NCI-H345 (cell line): ENCODE measurements at places on chromosomes 7 and 10.

DNA sequence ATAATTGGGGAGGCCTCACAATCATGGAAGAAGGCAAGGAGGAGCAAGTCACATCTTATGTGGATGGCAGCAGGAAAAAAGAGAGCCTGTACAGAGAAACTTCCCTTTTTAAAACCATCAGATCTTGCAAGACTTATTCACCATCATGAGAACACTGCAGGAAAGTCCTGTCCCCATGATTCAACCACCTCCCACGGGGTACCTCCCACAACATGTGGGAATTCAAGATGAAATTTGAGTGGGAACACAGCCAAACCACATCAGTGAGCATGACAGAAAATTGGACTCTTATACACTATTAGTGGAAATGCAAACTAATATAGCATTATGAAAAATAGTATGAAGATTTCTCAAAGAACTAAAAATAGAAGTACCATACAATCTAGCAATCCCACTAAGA lies 271.2 kb downstream of the MAGI2 start:
- no peak for DNase-seq

GRCh38 chr10:46255801-46256747 lies 30.7 kb upstream of the ANTXRL start:
- no peak for DNase-seq

GRCh38 chr10:133016493-133017202 lies 71.1 kb upstream of the ADGRA1 start:
- no peak for DNase-seq

DNA sequence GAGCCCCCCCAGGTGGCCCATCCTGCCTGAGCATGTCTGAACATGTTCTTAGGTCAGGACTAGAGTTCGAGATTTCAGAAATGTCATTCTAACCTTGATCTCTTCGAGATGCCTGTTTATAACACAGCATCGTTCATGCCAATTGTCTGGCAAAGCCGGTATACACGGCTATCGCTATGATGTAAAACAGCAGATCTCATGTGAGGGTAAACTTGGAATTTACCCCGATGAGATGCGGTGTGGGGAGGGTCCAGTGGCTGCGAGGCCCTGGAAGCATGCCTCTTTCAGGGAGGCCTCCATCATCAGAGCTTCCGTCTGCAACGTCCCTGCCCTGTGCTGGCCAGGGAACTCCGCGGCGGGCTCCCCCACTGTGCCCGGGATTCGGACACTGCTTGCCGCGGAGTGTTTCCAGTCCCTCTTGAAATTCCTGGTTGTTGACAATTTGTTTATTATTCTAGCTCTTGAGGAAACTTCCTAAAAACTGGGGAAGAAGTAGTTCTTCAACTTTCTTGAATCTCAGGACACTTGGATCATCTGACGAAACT lies 168.6 kb upstream of the RHEB start:
- no peak for DNase-seq

- peak; percentile 98 for DNase-seq
Observed at GRCh38 chr7:141737836-141738591, at the start of gene SSBP1. SSBP1 (plus strand) TSS chr7:141738358; CDS start chr7:141739167, 809 bp downstream.

DNA sequence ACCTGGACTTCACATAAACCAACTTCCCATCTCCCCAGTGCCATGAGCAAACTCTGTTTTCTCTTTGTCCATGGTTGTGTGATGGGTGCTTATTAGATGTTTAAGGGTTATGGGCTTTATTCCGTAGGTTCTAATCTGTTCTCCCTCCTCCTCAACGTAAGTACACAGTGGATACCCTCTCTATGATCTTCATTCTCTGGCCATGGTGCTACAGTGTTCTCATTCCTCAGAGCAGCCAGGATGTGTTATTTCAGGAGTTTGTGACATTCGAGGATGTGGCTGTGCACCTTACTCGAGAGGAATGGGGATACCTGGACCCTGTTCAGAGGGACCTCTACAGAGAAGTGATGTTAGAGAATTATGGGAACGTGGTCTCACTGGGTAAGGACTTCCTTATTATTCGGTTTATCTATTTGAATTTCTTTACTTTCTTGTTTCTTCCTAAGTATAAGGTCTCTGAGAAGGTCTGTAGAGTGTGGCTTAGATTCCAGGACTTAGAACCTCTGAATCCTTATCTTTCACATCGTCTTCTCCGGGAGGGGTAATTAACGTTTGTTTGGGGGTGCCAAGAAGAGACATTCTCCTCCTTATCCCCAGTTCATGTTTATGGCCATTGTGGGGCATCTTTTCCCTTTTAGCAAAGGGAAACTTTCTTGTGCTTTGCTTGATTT lies 3.8 kb downstream of the ZNF655 start:
- no peak for DNase-seq

GRCh38 chr10:69583106-69583505 lies 9.9 kb upstream of the NEUROG3 start:
- no peak for DNase-seq

DNA sequence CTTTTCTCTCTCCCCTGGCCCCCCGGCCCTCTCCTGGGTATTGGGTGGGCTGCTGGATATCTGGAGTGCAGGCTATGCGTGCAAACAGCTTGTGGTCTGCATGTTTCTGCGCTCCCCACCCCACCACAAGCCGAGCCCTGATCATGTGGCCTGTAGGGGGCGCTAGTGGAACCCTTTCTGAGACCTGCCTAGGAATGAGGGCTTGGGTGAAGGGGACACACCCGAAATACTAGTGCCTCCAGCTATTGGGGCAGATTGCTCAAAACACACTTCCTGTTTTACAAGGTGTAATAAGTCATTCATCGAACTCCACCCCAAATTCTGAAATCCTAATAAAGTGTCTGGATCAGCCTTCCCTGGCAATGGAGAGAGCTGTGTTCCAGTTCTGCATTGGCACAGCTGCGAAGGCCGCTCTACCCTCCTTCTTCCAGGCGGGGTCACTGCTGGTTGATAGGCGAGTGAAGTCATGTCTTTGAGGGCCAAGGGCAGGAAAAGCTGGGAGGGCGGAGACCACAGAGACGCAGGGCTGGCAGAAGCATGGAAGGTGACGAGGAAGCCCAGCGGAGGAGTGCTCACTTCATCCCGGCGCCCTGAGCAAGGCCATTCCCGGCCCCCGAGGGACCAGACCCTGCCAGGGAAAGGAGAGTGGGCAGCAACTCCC lies 19.8 kb upstream of the PRRT4 start:
- no peak for DNase-seq

GRCh38 chr7:16730937-16731336 lies 22.6 kb upstream of the TSPAN13 start:
- DNase-seq = no peak

- no peak for DNase-seq
Observed at GRCh38 chr7:38308140-38308539, 34.7 kb upstream of the TARP start.

GRCh38 chr7:129924602-129925001 lies 28.2 kb downstream of the UBE2H start:
- no peak for DNase-seq

DNA sequence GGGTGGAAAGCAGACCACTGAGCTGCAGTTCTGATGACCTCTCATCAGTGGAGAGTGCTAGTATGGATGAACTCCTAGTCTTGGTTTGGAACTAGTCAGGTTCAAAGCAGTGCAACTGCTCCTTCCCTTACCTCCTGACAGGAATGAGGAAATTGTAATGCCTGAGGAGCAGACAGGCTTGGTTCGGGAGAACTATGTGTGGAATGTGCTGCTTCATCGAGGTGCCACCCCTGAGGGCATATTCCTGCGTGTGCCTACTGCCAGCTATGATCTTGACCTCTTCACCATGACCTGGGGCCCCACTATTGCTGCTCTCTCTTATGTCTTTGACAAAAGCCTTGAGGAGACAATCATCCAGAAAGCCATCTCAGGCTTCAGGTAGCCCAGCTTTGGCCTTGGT lies 27.4 kb upstream of the NFKB2 start:
- DNase-seq = no peak

- no peak for DNase-seq
Observed at GRCh38 chr10:69202332-69202731, 17.8 kb upstream of the HKDC1 start.

DNA sequence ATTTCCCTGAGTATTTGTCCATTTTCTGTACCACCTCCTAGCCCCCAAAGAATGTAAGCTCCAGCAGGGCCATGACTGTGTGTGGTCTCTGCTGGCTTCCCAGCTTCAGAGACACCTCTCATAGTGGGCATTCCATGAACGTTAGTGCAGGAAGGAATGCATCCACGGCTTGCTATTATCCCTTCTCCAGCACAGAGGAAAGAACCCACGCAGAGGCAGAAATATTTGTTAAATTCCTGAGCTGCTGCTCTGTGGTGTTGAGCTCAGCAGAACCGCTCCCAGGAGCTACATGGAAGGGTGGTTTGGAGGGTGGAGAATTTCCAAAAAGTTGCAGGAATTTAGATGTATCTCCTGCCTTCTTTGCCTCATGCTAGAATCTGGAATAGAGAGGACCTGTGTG lies 275.2 kb downstream of the POU6F2 start:
- no peak for DNase-seq

DNA sequence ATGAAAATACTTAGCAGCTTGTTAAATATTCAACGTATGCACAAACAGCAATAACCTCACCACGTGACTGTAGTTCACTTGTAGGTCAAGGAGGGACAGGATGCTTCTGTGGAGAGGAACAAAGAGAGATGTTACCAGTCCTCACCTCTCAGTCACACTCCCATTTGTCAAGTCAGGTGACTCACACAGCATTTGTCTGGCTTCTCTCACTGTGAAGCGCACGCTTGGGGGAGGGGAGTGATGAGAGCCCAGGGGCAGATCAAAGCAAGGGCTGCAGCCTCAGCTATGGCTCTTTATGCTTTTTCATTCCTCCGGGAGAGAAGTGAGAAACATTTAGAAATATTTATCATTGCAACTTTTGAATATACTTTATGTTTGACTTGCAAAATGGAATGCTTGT lies 2.9 kb upstream of the RBM20 start:
- DNase-seq = peak; percentile 61

DNA sequence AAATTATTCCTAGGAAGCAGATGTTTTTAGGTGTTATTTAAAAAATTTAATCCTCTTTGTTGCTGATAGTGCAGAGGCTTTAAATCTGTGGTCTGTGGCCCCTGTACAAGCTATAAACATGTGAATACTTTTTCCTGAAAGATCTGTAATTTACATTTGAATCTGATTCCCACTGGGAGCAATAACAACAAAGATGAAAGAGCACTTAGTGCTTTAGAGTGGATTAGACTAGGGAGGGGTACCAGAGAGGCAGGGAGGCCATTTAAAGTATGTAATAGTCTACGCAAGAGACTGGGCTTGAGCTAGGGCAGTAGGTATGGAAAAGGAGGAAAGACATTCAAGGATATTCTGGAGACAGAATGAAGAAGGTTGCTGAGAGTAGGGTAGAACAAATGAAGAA lies 19.1 kb downstream of the BTRC start:
- no peak for DNase-seq

DNA sequence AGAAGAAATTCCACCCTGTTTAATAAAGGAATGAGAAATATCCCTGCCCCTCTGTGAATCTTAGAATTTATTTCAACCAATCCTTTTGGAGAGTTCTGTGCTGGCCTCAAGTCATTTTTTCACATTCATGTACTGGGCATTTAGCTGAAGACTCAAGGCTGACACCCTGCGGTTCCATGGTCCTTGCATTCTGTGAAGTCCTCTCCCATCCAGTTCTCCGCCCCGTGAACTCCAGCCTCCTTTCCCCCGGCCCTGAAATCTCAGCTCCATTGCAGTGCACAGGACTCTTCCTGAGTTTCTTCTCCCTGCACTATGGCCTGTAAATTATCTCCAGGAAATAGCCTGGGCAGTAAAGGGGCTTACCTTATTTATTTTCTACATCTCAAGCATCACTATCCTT lies 183.0 kb upstream of the KCND2 start:
- no peak for DNase-seq

- DNase-seq = no peak
Observed at GRCh38 chr10:7334642-7334964, 76.2 kb downstream of the SFMBT2 start.

DNA sequence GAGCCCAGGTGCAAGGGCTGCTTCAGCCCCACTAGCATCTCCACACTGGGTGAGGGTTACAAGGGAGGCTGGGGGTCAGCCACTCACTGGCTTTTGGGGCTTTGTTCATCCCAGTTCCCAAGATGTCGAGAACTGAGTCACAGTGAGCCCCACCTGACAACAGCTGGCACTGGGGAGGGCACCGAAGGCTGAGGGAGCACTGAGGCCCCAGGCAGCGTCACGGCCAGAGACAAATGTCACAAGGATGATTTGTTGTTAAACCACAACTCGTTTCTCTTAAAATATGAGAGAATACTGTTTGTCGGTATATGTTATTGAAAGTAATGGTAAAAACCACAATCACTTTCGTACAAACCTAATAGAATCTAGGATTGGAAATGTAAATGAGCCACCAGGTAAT lies 219.9 kb downstream of the CELF2 start:
- no peak for DNase-seq

- DNase-seq = no peak
Observed at GRCh38 chr7:137755427-137755826, 91.3 kb downstream of the DGKI start.

DNA sequence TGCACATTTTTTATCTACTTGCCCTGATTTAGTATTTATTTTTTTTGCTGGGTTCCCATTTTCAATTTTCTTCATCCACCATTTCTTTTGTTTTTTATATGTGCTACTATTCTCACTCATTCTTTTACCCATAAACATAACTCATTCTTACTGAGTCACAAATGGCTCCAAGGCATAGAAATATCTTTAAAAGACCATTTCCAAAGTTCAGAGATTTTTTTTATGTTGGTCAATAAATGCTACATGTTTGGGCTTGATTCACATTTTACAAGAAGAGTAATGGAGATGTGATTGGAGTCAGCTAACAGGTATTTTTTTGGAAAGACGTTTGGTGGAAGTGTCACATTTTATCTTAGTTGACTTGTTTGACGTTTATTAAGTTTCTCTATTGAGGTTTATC lies 1303.2 kb upstream of the LRRTM3 start:
- DNase-seq = no peak

- DNase-seq = no peak
Observed at GRCh38 chr10:116625845-116626244, 5.1 kb downstream of the PNLIPRP2 start.

- no peak for DNase-seq
Observed at GRCh38 chr10:49398000-49398861, 2.3 kb upstream of the DRGX start.

DNA sequence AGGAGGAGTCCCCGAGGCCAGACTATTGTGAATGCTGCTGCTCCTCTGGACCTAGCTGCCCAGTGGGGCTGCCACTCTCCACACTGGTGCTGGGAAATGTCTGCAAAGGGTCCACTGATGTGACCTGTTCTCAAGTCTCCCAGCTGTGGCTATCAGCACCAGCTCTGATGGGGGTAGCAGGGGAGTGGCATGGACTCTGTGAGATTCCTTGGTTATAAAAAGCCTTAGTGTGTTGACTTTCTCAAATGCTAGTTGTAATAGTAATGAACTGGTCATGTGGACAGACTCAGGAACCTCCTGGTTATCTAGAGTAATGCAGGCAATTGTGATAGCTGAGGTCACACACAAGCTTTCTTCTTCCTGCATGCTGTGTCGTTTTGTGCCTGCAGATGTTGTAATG lies 34.1 kb upstream of the ARMC3 start:
- no peak for DNase-seq

GRCh38 chr7:29296421-29296820 lies 101.8 kb downstream of the CHN2 start:
- no peak for DNase-seq
